8988T (cell line): ENCODE measurements at places on chromosomes 5 and 9.

- no peak for DNase-seq
Measured at GRCh38 chr9:109063760-109064159, 50.5 kb upstream of the CTNNAL1 start.

DNA sequence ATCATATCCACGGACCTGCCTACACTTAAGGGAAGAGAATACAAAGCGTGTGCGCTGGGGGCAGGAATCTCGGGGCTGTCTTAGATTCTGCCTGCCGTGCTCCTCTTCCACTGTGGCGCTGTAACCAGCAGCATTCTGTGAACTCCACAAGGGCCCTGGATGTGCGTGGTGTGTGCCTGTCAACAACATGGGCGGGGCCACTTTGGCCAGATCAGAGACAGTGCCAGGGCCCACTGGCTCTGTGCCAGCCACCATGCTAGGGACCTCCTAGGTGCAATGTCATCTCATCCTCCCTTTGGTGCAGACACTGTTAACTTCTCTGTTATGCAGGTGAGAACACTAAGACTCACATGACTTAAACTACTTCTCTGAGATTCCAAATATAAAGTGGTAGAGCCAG, 113.7 kb downstream of the COL23A1 start:
- no peak for DNase-seq

- DNase-seq = no peak
Measured at GRCh38 chr9:31347082-31347617, 1037.3 kb upstream of the ACO1 start.

- DNase-seq = no peak
Measured at GRCh38 chr5:453725-454481, 10.9 kb downstream of the EXOC3 start.

- DNase-seq = no peak
Measured at GRCh38 chr5:67050125-67050524, 146.5 kb downstream of the CD180 start.

GRCh38 chr9:114668146-114668545, 10.5 kb upstream of the TEX53 start:
- DNase-seq = no peak

GRCh38 chr5:65125591-65126541, 355.9 kb downstream of the ADAMTS6 start:
- no peak for DNase-seq

- DNase-seq = no peak
Measured at GRCh38 chr5:135553688-135554462, 18.1 kb upstream of the NEUROG1 start.

DNA sequence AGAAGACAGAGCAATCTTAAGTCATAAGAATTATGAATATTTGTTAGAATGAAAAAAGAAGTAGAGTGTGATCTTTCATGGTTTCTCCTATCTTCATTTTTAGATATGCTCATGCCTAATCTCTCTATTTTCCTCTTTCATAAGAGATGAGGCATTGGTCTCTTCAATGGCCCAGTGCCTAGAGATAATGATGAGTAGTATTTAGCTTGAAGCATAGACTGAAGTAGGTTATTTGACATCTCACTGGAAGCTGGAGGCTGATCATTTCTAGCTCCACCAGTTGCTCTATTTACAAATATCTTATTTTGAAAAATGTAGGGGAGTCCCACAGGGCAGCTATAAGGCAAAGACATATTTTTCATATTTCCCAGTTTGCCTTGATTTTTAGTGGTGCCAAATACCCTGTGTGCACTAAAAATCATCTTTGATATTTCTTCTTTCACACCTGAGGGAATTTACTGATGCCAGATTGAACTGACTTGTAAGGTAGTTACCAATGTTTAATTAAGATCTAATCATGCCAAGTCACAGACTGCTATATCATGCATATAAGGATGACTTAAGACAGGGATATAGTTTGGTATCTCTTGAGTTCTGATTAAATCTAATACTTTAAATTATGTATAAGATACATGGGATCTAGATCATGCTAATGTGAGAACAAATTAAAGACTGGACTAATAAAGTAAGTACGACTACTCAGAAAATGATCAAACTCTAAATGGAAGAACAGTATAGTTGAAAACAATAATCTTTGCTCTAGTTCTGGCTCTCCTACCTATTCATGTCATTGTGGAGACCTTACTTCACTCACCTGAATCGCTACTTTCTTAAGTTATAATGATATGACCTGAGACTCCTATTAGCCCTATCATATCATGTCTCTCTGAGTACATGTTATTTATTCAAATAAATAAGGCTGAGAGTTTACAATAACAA, 108.2 kb upstream of the IFNE start:
- DNase-seq = no peak

DNA sequence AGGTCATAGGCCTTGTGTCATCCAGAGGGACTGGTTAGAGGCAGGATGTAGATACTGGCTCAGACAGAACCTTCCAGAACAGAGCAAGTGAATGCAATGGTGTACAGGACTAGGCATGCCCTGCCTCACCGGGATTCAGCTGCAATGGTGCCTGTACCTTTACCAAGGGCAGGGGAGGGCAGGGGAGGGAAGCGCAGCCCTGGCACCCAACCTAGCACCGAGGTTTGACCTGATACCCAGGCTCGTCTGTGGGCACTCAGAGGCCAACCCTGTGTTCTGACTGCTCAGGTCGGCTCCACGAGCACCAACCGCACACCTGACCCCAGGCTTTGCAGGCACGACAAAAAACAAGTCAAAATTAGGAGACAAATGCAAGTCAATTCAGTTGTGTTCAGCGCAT, 47.3 kb upstream of the GFPT2 start:
- DNase-seq = no peak

GRCh38 chr5:16590685-16591084, 26.1 kb downstream of the RETREG1 start:
- DNase-seq = no peak

- no peak for DNase-seq
Measured at GRCh38 chr9:98171176-98171925, 21.1 kb downstream of the CORO2A start.
